Thyroid gland (tissue), 4 donors: ENCODE measurements at places on chromosomes 16 and 17. TPM values are rescaled to one million over a fixed set of nuclear protein-coding genes. Genes with fewer than 3 reads are reported as not detected.

Gene HOXB4
- total RNA-seq: 0.79 TPM

Gene CA7
- total RNA-seq: not detected

DNA sequence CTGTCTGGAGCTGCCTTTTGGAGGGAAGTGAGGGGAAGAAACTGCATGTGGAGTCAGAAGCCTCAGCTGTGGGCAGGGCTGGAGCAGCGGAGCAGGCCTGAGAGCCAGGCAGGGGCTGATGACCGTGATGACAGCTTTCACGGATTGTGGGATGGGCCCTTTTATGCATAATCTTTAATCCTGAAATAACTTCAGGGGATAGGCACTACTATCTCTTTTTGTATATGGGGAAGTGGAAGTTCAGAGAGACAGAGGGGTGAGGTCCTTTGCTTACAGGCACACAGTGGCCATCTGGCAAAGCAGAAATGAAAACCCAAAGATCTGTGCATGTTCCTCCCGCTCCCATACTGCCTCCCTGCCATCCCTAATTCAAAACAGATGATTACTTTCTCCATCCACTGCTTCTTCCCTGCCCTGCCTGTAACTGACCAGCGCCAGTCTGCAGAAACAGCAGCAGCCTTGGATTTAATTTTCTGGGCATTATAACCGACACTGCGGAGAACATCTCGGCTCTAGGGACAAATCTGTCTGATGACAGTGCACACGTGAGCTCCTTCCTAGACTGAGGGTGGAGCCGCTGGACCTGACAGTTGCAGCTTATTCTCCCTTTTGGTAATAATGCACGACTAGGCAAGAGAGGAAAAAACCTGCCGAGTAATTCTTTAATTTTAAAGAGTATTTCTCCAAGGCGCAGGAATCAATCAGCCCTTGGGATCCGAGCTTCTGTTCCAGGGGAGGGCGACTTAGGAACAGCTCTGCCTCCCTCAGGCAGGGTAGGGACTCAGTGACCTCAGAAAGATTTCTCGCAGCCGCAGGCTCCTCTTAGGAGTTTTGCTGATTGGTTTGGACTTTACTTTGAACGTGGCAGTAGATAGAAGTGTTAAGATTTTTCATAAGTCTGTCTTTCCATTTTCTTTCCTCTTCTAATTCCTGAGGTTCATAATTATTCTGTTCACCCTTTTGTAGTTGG is 95.4 kb downstream of the UTP18 start:
- H3K27me3 ChIP-seq: no peaks in the 10 kb centered on the region
- no peak for DNase-seq
- no peaks in the 10 kb centered on the region for H3K36me3 ChIP-seq
- no peak overlapping the region for H3K27ac ChIP-seq
- no peak overlapping the region for H3K4me3 ChIP-seq

GRCh38 chr17:2580661-2581060 is 12.8 kb upstream of the PAFAH1B1 start:
- no peak overlapping the region for H3K27ac ChIP-seq
- H3K4me1 ChIP-seq: no peaks in the 10 kb centered on the region
- no peaks in the 10 kb centered on the region for H3K27me3 ChIP-seq
- no peaks in the 10 kb centered on the region for H3K36me3 ChIP-seq
- no peak for DNase-seq
- H3K4me3 ChIP-seq: no peak overlapping the region

DNA sequence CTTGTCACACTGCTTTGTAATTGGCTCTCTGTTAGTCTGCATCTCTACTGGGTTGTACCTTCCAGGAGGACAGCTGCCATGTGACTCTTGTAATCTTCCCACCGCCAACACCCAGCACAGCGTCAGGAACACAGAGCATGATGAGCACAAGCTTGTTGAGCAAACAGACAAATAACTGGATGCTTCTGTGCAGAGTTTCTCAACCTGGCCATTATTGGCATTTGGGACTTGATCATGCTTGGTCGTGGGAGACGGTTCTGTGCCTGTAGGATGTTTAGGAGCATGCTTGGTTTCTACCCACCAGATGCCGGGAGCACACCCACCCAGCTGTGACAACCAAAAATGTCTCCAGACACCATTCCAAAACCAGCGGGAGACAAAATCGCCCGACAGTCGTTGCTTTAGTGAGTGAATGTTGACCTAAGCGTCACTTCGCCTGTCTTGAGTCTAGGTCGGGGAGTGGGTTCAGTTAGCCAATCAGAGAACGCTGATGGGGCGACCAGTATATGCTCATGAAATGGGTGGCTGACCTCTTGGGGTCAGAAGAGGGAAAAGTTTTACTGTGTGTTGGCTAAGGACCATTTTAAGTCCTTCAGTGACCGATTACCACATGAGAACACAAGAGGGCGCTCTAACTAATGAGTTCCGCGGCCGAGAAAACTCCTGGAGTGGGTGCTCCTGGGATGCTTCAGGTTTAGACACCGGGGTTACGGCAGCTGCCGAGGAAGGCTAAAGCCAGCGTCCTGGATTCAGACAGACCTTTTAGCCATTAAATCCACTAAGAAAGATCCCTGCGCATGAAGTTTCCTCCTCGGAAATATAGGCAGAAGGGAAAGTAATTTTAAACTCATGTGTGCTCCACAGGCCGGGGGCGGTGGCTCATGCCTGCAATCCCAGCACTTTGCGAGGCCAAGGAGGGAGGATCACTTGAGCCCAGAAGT is 57.8 kb upstream of the TEX2 start:
- H3K36me3 ChIP-seq: no peaks in the 10 kb centered on the region
- peak; percentile 61 for DNase-seq
- H3K4me1 ChIP-seq: peaks cover under 1% of the 10 kb centered on the region
- H3K27ac ChIP-seq: peak overlapping the region; percentile 26
- no peak overlapping the region for H3K4me3 ChIP-seq

Gene SLC12A3
- not detected for total RNA-seq

DNA sequence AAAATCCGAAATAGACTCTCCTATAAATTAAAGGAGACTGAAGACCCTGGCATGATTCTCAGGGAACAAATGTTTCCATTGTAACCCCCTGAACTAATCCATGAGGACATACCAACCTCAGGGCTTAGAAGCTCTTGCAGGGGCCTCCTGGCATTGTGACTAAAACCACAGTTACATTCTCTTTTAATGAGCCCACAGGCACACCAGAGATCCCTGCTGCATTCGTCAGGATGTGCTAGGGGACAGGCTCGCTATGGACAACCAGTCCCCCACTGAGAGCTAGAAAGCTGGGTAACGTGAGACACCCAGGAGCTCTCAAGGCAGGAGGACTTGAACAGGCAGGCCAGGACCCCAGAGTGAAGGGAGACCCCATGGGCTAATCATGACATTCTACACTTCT is 140.6 kb upstream of the TNRC6C start:
- no peak overlapping the region for H3K27ac ChIP-seq
- no peaks in the 10 kb centered on the region for H3K27me3 ChIP-seq
- H3K36me3 ChIP-seq: no peaks in the 10 kb centered on the region
- H3K4me1 ChIP-seq: no peaks in the 10 kb centered on the region
- no peak for DNase-seq

Gene CLEC10A
- total RNA-seq: 0.59 TPM

DNA sequence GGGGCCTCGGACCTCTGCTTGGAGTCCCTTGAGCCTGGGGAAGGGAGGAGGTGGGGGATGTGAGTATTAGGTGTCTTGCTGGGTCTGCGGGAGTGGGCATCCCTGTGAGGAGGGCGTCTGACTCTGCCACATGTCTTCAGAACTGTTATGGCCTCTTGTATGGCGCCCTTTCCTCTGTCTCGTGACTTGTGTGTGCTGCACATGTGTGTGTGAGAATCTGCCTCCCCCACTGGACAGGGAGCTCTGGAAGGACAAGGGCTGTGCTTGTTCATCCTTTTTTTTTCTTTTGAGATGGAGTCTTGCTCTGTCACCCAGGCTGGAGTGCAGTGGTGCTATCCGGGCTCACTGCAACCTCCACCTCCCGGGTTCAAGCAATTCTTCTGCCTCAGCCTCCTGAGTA is 33.4 kb downstream of the ARHGAP23 start:
- H3K27me3 ChIP-seq: no peaks in the 10 kb centered on the region
- H3K4me3 ChIP-seq: no peak overlapping the region
- peaks cover 10% of the 10 kb centered on the region for H3K4me1 ChIP-seq
- peaks cover 3% of the 10 kb centered on the region for H3K36me3 ChIP-seq
- no peak for DNase-seq

- H3K27ac ChIP-seq: peak overlapping the region; percentile 82
- no peaks in the 10 kb centered on the region for H3K36me3 ChIP-seq
- H3K4me1 ChIP-seq: peaks cover 7% of the 10 kb centered on the region
- DNase-seq: peak; percentile 30
- H3K27me3 ChIP-seq: no peaks in the 10 kb centered on the region
These were observed 658 bp downstream of the SYNRG start for GRCh38 chr17:37608351-37609169.
